Stromal cell of bone marrow (primary cell): ENCODE measurements at places on chromosomes 13 and 19.

DNA sequence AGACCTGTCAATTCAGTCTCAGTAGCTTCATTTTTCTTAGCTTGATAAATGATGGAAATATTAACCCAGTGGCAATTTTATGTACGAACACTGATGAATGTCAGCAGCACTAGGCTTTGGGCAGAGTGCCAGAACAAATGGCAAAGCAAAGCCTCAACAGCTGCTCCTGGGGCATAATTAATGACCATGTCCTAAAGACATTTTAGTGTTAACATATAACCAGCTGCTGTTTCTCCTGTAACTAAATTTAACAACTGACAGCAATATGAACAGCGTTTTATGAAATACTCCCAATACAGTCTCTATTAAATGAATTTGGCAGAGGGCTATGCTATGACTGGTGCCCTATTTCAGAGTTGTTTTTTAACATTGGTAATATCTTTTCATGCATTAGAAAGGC is 47.1 kb downstream of the ZNF568 start:
- DNase-seq = no peak

DNA sequence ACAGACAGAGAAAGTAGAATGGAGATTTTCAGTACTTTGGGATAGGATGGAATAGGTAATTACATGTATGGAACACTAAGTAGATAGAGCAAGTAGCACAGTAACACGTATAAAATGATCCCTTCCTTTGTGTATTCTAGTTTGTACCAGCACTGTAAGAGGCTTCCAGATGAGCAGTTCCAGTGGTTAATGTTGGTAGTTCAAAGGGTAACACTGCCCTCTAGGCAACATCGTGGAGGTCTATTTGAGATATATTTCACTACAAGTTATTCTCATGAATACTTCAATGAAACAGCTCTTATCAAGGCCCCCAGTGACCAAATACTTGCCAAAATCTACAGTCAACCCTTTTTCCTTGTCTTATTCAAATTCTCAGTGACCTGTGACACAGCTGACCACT is 13.5 kb upstream of the ZNF563 start:
- no peak for DNase-seq

GRCh38 chr19:32896516-32897214 is 27.1 kb upstream of the SLC7A9 start:
- DNase-seq = no peak

DNA sequence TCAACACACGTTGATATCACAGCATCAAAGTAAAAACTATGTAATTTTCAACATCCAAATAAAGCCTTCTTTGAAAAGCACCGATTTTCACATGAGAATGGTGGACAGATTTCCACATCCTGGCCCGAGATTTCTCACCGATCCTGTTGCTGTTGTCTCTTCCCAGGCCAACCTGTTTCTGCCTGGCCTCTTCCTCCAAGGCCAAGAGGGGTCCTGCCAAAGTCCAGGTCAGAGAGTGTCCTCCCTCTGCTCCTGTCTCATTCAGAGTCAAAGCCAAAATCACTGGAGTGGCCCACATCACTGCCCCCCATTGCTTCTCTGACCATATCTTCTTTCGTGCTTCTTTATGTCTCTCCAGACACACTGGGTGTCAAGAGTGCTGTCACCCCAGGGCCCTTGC is 49.5 kb downstream of the CHST8 start:
- DNase-seq = no peak

DNA sequence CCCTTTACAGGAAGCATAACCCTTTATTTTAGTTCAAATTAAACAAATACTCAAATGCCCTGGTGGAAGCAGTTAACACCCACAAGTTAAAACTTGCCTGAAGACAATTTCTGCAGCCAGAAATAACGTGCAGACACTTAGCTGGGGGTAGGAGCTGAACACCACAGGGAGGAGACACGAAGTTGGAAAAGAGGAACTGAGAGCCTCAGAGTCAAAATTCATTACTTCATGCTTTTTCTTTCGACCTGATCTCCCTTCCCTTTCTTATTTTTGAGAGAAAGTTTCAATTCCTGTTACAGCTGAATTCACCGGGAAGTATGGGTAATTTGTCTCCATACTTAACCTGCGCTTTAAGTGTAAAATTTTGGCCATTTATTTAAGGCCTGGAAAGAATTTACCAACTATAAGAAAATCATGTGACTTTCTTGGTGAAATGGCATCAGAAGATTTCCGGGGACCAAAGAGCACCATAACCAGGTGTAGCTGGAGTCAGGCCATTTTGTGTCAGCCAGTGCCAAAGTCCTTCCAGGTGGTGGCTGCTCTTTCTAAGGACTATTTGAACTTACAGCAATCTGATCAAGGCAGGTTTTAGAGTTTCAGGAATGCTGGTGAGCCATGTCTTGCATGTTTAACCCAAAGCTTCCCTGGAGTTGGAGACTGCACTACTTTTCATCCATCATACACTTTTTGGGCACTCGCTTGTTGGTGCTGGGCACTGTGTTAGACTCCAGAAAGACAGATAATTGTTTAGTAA is 46.5 kb upstream of the RCBTB2 start:
- DNase-seq = no peak

GRCh38 chr13:31638577-31638976 is 100.7 kb upstream of the RXFP2 start:
- DNase-seq = peak; percentile 84

- DNase-seq = no peak
Measured at GRCh38 chr13:72141855-72142519, 275.0 kb upstream of the DACH1 start.

DNA sequence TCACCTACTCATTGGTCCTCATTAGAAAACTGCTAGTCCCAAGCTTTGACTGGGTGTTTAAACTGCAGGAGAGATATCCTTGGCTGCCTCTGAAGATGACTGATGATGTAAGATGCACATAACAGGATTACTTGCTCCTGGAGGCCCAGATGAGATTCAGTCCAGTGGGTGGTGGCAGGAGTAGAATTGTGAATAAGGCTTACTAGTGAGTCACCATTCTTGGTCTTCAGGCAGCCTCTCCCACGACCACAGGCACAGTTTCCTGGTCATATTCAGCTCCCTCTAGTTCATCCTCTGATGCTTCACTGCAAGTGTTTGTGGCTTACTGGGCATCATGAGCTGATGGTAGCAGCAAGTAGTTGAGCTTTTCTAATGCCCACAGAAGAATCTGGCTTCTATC is 12.1 kb downstream of the SERTM1 start:
- DNase-seq = peak; percentile 55

GRCh38 chr13:41563984-41564365 is 106.6 kb downstream of the RGCC start:
- DNase-seq = no peak

- DNase-seq = no peak
Measured at GRCh38 chr13:41960211-41960636, 685 bp downstream of the VWA8 start.

DNA sequence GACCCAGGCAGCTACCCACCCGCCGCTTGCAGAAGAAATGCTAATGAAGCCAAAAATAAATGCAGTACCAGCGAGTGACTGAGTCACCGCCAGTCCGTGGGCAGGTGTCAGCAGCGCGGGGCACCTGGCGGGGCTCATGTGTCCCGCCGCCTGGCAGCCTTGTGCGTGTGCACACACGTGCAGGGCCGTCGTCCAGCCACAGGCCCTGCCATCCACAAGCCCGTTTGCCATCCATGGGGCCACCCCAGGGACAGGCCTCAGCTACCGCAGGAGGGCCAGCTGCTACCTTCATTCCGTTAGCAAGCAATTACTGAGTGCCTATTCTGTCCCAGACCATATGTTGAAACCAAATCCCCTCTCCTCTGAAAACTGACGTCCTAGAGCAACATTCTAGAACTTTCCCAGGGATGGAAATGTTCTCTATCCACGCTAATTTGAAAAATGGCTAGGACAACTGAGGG is 20.5 kb downstream of the NCAN start:
- DNase-seq = no peak

- no peak for DNase-seq
Measured at GRCh38 chr19:30781519-30781918, 409.3 kb downstream of the ZNF536 start.

- no peak for DNase-seq
Measured at GRCh38 chr19:23769691-23770468, 11.2 kb upstream of the ZNF681 start.

DNA sequence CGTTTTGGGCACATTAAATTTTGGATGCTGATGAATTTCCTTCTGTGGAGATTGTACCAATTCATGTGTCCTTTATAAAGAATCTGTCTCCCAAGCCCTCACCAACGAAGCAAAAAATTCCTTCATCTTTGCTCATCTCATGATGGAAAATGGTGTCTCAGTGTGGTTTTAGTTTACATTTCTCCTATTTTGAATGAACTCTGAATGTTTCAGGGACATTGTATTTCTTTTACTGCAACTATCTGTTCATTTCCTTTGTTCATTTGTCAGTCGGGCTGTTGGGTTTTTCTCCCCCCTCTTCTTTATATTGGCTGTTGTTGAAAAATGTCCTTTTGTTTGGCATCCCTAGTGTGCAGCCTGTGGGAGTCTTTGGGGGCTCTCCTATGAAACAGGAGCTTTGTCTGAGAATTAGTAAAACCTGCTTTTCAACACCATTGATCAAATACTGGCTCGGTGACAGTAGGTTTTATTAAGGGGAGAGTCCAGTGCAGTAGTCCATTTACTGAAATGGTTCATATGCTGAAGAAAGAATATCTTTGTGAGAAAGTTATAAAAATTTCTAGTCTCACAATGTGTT is 91.3 kb upstream of the C1QTNF9B start:
- no peak for DNase-seq

- DNase-seq = no peak
Measured at GRCh38 chr19:54393381-54393780, 21.9 kb upstream of the TTYH1 start.

- DNase-seq = no peak
Measured at GRCh38 chr13:94822356-94822755, 110.0 kb upstream of the SOX21 start.

DNA sequence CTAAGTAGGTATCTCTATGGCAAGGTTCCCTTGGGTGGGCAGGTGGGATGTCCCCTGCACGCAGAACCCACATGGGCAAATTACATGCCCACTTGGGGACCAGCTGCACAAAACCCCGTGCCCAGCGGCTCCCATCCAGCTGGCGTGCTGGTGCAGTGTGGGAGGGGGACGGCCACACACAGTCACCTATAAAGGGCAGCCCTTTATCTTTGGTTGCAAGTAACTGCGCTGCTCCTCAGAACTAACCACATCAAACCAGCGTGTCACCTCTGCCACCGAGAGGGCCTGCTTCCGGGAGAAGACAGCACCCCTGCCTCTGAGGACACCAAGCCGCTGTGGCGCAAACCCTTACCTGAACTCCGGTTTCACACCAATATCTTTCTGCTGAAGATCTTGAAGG is 32.2 kb downstream of the ANKRD27 start:
- no peak for DNase-seq

- no peak for DNase-seq
Measured at GRCh38 chr19:33467851-33468250, 53.7 kb downstream of the PEPD start.

DNA sequence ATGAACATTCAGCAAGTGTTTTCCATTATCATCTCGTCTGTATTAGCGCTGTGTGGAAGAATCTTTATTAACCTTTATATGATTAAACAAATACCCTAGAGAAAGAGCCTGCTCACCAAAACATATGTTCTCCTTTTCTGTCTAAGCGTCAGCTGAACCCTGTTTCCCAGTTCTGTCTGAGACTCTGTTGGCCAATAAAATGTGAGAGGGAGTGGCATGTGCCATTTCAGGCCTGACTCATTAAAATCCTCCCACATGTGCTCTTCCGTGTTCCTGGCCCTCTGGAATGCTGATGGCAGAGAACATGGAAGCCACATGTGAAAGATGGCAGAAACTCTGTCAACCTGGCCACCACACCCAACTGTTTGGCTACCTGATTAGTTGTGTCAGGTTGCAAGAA is 181.9 kb upstream of the EDNRB start:
- DNase-seq = no peak

GRCh38 chr13:37047846-37048245 is 11.6 kb downstream of the SUPT20H start:
- no peak for DNase-seq

DNA sequence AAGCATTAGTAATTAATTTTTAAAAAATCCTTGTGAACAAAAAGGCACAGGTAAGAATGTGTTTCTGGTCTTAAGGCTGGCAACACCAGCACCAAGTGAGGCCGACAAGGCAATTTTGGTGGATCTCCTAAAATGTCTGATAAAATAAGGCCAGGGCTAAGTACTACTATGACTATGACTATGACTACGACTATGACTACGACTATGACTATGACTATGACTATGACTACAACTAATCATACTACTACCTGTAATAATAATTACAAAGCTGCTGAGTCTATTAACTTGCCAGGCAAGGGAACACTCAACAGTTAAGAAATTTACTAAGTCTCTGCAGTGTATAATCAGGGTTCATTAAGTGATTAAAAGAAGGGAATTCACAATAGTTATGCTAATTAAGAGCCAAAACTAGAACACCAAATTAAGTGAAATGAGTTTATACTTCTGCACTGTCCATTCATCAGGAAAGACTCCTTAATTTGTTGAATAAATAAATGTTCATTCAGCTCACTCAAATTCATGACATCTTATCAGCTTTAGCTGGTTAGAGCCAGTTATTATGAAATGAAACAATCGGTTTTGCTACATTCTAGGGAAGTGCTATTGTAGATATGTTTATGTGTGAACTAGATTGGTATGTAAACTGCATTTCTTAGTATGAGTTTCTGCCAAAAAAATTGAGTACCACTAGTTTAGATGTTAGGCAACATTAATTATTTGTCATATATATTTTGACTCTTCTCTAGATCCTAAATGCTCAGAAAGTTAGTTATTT is 1626.2 kb upstream of the PCDH20 start:
- no peak for DNase-seq

DNA sequence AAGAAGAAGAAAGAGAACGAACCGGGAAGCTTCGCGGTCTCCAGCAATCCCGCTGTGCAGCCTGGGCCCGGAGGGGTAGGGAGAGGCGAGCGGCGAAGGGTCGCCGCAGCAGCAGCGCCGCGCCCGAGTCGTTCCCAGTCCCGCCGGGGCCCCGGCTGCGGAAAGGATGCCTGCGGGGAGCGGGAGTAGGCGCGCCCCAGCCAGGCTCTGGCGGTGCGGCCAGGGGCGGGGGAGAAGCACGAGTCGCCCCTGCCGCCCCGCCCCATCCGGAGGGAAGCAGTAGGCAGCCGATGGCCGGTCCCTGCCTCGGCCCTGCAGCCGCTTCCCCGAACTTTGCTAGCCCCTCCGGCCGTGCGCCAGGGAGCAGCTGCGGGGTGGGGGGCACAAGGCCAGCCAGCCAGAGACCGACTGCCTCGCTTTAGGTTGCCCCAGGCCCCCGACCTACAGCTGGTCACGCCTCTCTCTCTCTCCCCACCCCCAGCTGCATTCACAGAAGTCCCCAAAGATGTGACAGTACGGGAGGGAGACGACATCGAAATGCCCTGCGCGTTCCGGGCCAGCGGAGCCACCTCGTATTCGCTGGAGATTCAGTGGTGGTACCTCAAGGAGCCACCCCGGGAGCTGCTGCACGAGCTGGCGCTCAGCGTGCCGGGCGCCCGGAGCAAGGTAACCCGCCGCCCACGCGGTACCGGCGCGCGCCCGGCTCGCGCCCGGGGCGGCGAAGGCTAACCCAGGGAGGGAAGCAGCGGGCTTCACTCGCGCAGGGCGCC is 1.1 kb downstream of the VSTM2B start:
- no peak for DNase-seq

- no peak for DNase-seq
Measured at GRCh38 chr19:5895409-5895808, 8.2 kb downstream of the NDUFA11 start.

GRCh38 chr13:108433976-108434755 is 164.6 kb downstream of the TNFSF13B start:
- DNase-seq = no peak
